NCI-H2107 (cell line): ENCODE measurements at places on chromosomes 4 and X.

- DNase-seq = no peak
These were observed 110.7 kb upstream of the IGSF1 start for GRCh38 chrX:131399678-131400428.

DNA sequence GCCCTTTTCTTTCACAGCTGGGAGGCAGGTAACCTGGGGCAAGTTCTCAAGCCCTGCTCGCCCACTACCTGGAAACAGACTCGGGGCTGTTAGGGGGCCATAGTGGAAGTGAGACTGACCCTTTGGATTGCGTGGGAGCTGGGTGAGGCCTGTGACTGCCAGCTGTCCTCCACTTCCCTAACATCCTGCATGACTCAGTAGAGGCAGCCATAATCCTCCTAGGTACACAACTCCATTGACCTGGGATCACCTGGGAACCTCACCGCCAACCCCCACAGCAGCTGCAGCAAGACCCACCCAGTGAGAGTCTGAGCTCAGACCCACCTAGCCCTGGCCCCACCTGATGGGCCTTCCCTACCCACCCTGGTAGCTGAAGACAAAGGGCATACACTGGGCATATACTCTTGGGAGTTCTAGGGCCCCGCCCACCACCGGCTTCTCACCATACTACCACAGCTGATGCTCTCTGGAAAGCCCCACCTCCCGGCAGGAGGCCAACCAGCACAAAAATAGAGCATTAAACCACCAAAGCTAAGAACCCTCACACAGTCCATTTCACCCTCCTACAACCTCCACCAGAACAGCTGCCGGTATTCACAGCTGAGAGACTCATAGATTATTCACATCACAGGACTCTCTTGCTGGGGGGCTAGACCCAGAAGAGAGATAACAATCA is 61.1 kb upstream of the DCTD start:
- no peak for DNase-seq

DNA sequence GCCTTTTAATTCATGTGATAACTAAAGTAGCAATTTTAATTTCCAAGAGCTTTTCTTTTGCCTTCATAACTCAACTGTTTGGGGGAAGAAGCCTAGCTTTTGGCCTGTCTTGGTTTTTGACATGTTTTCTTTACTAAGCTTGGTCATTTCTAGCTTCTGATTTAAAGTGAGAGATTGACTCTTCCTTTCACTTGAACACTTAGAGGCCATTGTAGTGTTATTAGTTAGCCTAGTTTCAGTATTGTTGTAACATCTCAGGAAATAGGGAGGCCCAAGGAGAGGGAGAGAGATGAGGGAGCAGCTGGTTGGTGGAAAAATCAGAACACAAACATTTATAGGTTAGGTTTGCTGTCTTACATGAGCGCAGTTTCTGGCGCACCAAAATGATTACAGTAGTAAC is 44.8 kb downstream of the DCLK2 start:
- no peak for DNase-seq

GRCh38 chr4:176443646-176444409 is 124.1 kb downstream of the SPCS3 start:
- DNase-seq = no peak

- no peak for DNase-seq
These were observed 119.9 kb upstream of the HS3ST1 start for GRCh38 chr4:11548597-11549082.

GRCh38 chrX:143642426-143642825 is 6.5 kb upstream of the SLITRK4 start:
- DNase-seq = no peak

DNA sequence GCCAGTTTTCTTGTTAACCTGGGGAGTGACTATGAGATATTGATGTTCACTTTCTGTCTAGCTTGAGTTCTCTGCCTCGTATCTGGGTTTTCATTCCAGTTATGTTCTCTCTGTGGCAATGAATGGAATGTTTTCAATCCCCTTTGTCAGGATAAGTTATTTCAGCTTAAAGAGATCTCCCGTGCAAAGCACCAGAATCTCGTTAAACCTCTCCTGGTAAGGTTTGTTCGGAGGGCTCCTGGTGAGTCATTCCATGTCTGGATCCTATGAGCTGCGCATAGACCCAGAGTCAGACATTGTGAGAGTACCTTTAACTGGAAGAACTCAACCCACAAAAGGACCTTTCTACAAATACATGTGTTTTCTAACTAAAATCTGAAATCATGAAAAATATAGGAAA is 51.0 kb downstream of the KDR start:
- no peak for DNase-seq

DNA sequence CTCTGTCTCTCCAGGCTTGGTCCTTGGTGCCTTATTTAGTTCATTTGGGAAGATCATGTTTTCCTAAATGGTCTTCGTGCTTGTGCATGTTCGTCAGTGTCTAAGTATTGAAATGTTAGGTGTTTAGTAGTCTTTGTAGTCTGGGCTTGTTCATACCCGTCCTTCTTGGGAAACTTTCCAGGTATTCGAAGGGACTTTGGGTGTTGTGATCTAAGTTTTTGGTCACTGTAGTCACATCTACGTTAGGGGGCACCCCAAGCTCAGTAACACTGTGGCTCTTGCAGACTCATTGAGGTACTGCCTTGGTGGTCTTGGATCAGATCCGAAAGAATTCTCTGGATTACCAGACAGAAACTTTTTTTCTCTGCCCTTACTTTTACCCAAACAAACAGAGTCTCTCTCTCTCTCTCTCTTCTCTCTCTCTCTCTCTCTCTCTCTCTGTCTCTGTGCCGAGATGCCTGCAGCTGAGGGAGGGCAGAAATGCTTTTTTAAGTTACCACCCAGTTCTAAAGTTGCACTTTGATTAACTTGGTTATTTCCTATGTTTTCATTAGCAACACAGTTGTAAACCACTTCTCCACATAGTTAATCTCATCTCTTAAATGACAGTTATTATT is 67.6 kb upstream of the SLC7A3 start:
- no peak for DNase-seq

DNA sequence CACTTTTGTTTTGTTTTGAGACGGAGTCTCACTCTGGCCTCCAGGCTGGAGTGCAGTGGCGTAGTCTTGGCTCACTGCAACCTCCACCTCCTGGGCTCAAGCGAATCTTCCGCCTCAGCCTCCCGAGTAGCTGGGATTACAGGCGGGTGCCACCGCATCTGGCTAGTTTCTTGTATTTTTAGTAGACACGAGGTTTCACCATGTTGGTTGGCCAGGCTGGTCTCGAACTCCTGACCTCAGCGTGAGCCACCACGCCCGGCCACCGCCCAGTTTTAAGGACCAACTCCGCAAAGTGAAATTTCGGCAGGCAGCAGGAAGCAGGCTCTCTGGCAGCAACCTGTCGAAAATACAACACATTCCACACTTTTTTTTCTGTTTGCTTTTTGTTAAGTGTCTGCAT is 13.4 kb downstream of the DHRSX start:
- no peak for DNase-seq

- no peak for DNase-seq
These were observed 331.9 kb downstream of the DCTD start for GRCh38 chr4:182585321-182585720.

DNA sequence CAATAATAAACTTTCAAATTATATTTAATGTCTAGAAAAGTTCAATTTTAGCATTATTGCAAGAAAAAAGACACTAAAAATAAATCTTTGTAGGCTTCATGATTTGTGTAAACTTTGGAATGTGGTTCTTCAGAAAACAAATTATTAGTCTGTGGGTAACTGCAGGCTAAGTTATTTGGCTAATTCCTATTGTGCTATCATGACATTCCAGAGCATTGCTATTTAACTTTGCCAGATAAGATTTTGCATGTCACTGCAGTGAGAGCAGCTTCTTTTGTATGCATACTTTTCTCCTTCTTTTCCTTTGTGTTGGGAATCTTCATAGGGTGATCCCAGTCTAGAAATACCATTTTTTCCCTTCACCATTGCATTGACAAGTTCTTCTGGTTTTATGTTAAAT is 130.0 kb downstream of the AWAT2 start:
- no peak for DNase-seq

DNA sequence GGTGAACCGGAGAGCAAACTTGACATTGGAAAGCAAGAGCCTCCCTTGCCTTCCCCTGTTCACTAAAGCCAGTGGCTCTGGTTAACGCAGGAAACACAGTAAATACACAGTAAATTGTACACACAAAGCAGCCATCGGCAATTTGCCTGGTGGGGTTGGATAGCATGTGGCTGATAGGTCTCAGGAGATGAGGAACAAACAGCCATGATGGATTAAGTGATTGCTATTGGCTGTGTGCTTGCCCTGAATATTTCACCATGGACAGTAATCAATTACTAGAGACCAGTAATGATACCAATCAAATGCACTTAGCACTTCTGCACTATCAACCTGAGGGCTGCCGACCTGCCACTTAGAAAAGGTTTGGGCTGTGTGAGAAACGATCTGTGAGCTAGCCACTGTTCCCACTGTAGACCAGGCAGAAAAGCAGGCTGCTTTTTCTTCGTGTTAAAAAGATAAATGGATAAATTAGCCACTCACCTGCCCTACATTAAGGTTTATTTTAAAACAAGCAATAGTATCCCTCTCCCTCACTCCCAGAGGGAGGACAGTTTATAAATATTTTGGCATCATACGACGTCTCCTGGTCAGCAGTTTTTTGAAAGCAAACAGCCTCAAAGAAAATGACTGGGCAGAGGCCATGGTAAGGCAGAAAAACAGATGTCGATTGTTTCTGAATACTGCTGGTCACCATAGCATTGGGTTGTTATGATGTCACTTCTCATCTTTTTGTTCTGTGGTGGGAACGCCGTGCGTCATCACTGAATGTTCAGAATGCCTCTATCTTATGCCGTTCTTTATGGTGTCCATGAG is 167.1 kb downstream of the MAML3 start:
- DNase-seq = no peak

- DNase-seq = no peak
These were observed 34.5 kb downstream of the PALLD start for GRCh38 chr4:168531305-168531704.

DNA sequence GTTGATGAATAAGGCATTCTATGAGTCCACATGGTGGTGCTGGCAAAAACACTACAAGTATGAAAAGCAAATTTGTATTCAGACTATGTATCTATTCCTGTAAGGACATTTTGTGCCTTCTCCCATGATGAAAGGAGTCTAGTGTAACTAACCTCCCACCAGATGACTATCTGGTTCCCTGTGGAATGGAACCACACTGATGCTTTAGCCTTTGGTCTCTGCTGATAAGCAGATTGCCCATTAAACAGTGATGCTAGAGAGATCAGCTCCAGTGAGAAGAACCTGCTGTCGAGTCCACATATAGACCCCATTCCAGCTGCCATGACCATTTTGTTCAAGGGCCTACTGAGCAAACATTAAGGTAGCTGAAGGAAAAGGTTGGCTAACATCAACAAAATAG is 10.5 kb upstream of the THOC2 start:
- DNase-seq = no peak

DNA sequence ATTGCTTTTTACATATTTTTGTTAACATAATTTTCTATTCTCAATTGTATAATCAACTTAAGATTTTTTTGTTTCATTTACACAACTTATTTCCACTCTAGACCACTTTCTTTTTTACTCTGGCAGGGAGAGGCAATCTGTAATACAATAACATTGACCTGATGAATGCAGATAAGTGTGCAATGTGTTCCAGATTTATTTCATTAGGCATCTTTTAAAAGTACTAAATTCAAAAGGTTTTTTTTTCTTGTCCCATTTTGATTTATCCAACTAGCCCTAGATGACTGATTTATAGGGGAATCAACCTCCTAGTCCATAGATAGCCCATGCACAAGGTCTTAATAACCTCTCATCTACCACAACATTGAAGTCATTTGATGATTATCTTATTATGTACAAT is 55.5 kb upstream of the AGTR2 start:
- no peak for DNase-seq

GRCh38 chrX:2397229-2398063 is 103.3 kb downstream of the DHRSX start:
- DNase-seq = no peak

DNA sequence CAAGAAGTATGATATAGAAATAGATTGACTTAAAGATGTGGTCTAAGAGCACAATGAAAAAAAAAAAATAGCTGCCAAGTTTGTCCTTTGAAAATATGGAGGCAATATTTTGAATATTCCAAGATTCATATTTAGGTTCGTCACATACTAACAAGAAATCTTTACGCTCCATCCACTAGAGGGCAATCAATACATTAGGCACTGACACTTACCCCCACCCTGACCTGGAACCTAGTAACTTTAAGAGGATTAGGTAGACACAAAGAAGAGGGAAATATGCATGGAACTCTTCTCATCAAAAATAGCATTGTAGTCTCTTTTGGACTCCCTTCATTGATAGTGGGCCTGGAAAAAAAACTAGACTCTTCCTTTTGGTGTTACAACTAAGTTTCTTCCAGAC is 1108.1 kb downstream of the PCDH19 start:
- no peak for DNase-seq

DNA sequence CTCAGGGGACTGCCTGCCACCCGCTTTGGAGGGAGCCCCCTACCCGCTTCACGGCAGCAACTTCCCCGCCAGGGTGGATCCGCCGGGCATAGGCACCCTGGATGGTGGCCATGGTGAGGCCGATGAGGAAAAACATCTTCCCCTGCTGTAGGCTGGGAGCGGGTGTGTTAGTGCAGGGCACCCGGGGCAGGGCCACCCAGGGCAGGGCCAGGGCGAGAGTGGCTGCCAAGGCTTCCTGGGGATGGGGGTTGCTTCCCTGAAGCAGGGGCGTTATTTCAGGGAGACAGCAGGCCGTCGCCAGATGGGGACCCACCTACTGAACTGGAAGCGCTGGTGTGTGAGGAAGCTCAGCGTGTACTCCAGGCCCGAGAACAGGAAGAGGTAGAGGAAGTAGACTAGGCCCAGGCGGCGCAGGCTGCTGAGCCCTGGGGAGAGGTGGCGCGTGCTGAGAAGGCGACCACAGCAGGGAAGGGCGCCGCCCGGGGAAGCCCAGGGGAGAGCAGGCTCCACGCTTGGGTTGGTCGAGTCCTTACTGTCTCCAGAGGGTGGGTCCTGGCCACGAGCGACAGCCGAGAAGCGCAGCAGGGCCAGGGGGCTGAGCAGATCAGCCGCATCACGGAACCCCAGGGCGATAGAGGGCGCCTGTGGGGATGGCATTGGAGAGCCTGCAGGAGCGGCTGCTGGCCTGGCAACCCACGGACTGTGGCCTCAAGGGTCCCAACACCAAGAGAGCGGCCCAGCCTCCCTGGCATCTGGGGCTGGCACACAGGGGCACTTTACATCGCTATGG is 31.5 kb downstream of the NOP14 start:
- no peak for DNase-seq

GRCh38 chr4:22356987-22357596 is 158.8 kb downstream of the ADGRA3 start:
- peak; percentile 1 for DNase-seq

DNA sequence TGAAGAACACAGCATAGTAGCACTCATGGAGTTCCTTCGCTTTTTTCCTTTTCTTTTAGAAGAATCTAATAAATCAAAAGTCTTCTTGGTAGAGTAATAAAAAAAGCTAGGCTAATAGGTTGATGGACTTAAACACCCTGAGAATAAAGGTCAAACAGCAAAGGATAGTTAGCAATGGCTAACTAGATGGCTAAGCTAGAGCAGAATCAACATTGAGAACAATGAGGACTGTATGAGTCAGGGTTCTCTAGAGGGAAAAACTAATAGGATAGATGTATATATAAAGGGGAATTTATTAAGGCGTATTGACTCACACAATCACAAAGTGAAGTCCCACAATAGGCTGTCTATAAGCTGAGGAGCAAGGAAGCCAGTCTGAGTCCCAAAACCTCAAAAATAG is 550.9 kb downstream of the GLUD2 start:
- DNase-seq = no peak

- no peak for DNase-seq
These were observed 258.5 kb upstream of the GIMD1 start for GRCh38 chr4:106627051-106627450.
